ENCODE measurements at places on chromosomes 3 and 15.

GRCh38 chr3:58251631-58252035 lies 14.0 kb downstream of the ABHD6 start:
- DNase-seq: no peak

DNA sequence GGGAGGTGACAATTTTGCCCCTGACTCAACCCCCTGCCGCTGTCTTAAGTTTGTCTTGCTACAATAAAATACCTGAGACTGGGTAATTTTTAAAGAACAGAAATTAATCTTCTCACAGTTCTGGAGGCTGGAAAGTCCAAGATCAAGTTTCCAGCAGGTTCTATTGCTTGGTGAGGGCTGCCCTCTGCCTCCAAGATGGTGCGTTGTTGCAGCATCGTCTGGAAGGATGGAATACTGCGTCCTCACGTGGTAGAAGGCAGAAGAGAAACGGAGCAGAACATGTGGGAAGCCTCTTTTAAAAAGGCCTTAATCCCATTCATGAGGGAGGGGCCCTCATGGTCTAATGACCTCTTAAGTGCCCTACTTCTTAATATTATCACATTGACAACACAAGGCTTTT lies 87.3 kb upstream of the SNTN start:
- DNase-seq: no peak

GRCh38 chr3:23806534-23807423 lies 1.0 kb downstream of the UBE2E1 start:
- DNase-seq: peak; percentile 36

GRCh38 chr3:141881702-141882101 lies 5.3 kb downstream of the ATP1B3 start:
- no peak for DNase-seq

- DNase-seq: no peak
These were observed 32.2 kb downstream of the ADGRG7 start for GRCh38 chr3:100641471-100642032.

- DNase-seq: peak; percentile 10
These were observed 53.3 kb upstream of the CHMP2B start for GRCh38 chr3:87173776-87174175.

GRCh38 chr15:69629631-69630161 lies 177.1 kb downstream of the RPLP1 start:
- DNase-seq: no peak

DNA sequence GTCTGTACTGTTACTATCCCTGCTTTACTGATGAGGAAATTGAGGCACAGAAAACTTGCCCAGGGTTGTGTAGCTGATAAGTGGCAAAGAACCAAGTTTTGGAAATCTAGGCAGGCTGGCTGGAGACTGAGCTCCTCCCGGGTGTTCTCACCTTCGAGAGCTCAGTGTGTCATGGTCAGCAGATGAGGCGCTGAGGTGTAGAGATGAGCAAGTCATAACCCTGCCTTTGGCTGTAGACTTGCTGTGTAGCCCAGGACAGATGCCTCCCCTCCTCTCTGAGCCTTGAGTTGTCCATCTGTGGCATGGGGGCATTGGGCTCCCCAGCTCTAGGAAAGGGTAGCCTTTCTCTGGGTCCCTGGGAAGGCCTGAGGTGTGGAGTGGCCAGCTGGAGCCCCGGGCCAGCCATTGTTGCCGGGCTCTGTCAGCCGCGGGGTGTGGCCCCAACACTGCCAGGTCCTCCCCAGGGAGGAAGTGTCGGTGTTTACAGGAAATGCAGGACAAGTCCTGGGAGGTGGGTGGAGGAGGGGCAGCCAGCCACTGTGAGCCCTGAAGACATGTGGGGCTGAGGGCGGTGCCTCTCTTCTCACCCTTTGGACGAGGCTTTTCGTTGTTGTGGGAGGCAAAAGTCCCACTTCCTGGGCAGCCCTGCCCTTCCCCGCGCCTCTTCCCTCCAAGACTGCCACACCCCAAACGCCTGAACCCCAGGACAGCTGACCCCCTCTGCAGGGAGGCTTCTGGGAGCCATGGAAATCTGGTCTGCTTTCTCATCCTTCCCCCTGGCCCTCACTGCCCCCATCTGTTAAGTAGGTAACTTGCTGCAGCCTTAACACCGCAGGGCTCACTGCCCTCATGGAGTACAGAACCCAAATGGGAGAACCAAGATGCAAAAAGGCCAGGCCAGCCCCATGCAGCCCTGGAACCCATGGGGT lies 29.1 kb downstream of the FGD5 start:
- DNase-seq: no peak
